Suppressor macrophage treated with lipopolysaccharide for 1 hour (primary cell): ENCODE measurements at places on chromosomes 5 and 9.

DNA sequence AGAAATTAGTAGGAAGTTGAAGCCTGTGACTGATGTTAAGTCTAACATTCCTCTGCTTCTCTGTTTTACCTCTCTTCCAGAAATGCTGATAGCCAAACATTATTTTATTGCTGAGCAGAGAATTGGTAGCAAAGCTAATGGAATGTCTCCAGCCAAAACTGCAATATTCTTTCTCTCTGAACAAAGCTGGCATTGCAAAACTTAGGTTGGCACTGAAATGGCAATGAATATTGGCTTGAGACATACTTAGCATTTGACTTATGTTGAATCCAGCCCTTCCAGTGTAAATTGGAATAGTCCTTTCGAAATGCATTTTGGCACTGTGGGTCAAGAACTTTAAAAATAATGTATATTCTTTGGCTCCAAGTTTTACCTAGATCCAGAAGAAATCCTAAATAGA is 21.1 kb downstream of the FAF2 start:
- no peak for DNase-seq

GRCh38 chr9:127336506-127337352 is 60.2 kb upstream of the SLC2A8 start:
- DNase-seq = peak; percentile 47

- DNase-seq = no peak
These were observed 9.4 kb downstream of the CCDC127 start for GRCh38 chr5:208449-209114.

- DNase-seq = no peak
These were observed 162.7 kb downstream of the PAPPA start for GRCh38 chr9:116316246-116316645.

GRCh38 chr9:8244505-8245092 is 445.0 kb upstream of the DMAC1 start:
- DNase-seq = no peak

DNA sequence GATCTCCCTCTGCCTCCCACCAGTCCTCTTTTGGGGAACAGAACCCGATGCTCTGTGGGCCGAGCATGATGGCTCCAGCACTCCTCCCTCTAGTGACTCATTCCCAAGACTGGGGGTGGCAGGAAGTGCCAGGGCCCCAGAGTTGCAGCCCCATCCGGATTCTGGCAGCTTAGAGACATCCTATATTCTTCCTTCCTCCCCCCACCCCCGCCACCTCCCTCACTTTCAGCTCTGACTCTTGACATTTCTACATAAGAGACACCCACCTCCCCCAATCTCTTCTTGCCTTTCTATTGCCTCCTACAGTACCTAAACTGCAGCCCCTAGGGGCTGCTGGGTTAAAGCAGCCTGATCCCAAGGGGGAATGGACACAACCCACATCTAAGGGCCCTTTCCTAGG is 47.1 kb upstream of the MATR3 start:
- DNase-seq = peak; percentile 93

GRCh38 chr5:143860211-143860610 is 48.2 kb downstream of the HMHB1 start:
- DNase-seq = no peak

DNA sequence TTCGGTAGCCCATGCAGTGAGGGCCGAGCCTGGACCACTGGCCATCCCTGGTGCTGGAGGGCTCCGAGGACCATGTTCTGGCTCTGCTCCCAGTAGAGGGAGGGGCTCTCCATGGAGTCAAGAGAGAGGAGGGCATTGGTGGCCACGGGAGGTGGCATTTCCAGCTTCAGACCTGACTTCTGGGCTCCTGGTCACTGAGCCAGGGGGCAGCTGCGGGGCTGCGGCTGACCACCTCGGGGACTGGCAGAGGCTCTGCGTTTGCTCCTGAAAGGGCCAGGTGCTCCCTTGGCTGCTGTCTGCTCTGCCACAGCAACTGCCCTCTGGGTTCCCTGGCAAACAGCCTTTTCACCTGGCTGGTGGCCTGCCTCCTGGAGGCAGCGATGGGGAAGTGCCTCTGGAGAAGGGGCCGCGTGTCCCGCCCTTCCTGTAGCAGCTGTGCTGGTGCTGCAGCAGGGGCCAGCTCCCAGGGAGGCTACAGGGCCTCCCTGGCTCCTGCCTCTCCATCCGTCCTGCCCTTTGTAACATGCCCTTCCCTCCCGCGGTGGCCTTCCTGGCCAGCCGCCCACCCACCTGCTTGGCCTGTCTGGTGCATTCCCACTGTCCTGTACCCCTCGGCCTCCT is 144.6 kb downstream of the CACNA1B start:
- DNase-seq = no peak

DNA sequence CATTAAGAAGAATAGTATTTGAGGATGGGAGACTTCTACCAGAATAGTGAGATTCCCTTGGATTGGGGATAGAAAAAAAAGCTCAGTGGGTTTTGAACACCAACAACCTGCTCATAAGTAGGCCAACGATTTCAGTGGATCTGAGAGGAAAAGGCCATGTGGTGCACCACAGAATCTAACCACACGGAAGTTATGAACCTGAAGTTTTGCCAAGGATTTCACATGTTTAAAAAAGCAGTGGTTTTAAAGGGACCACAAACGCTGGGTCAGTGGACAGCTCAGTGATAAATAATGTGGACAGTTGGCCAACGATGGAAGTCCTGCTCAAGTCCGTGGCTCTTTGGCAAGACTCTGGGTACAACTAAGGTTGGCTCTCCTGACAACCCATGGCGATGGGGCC is 107.2 kb upstream of the TXNDC8 start:
- no peak for DNase-seq

- DNase-seq = no peak
These were observed 701 bp upstream of the ZNF462 start for GRCh38 chr9:106862110-106862820.

- DNase-seq = no peak
These were observed 885 bp downstream of the MPDZ start for GRCh38 chr9:13278368-13279246.

DNA sequence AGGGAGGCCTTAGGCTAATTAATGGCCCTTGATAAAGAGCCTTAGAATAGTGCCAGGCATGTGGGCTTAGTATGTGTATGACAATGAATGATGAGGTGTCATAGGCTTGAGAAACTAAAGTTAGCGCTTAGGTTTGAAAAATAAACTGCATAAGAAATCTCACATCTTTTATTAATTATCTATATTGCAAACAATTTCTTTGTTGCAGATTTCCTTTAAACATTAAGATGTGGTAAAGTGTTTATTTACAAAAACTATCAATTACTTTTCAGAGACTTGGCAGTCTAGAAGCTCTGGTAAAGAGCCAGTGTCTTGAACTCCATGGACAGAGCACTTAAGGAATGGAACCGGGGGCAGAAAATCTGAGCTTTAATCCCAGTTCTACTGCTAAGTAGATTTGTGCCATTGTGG is 23.1 kb downstream of the MAP1B start:
- DNase-seq = no peak

DNA sequence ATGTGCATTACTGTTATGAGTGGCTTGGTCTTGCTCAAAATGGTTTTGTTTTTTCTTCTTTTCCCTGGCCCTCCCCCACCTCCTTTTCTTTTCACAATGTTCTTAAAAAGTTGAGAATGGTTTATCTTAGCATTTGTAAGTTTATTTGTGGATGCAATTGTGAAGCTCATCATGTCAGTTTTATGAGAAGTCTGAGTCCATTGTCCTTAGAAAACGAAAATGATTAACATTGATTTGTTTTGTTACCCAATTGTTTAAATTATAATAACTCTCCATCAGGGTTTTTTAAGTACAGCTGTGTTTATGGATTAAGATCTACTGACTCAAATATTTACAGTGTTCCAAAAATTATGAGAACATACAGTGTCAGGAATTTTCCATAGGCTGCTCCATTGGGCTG is 511.3 kb upstream of the PAPPA start:
- DNase-seq = no peak

DNA sequence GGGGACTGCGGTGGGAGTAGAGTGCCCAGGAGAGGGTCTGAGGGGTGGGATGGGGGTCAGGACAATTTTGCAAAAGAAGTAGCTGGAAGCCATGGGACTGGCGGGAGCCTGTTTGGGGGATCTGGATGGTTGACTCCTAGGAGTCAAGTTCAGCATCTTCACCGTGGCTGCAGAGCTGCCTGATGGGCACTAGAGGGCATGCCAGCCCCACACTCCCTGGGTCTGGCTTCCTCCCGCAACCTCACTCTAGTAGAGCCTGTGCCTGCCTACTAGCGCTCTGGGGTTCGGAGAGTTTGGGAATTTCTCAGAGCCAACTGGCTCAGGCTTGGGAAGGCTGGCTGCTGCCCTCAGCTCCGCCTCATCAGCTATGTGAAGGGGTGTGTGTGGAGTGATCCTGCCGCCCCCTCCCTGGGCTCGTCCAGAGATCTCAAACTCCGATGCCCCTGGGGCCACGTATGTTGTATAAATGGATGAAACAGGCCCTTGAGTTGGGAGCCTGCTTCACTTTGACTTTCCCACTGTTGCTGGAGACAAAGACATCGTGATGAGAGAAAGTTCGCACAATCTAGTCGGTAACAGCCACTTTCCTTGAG is 10.8 kb downstream of the TSPAN17 start:
- peak; percentile 75 for DNase-seq

GRCh38 chr9:37085233-37085632 is 35.1 kb upstream of the ZCCHC7 start:
- no peak for DNase-seq

DNA sequence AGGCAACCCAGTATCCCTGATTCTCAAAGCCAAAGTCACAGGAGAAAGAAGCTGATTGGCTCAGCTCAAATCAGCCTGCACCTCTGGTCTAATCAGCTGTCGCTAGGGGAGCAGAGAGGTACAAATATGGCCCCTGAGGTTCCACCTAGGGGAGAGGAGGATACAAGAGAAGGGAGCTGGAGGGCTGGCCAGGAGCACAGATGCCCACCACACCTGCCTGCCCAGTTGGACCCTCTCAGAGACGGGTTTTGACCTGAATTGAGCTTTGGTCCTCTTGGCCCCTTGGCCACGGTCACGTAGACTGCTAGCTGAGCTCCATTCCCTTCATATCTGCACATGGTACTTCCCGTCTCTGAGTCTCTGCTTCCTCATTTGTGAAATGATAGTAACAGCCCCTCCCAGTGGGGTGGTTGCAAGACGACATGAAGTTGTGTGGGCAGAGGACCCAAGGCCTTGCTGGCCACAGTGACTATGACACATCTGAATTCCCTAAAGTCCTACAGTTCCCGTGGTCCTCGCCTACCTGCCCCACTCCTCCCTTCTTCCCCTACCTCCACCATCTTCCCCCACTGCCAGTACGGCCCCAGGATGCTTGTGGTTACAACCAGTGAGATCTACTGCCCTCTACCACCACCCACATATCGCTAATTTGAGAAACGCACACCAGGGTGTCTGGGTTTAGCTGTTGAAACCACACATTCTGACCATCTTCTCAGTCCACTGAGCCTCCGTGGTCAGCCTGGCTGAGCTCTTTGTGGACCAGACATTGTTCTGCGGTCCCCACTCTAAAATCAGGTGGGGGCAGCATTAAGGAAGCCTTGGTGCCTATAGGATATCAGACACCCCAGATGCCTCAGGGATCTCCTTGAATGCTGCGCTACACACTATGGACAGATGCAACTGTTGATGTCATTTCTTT is 60.3 kb upstream of the NEK6 start:
- DNase-seq = peak; percentile 97

DNA sequence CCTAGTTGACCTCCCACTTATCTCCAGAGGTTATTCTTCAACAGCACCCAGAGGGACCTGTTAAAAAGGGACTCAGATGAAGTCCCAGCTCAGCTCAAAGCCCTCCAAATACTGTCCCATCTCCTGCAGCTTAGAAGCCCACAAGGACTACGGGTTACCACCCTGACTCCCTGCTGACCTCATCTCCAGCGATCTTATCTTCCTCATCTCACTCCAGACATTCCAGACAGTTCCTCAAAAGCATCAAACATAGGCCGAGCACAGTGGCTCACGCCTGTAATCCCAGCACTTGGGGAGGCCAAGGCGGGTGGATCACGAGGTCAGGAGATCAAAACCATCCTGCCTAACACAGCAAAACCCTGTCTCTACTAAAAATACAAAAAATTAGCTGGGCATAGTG is 263.8 kb upstream of the TLE4 start:
- no peak for DNase-seq

GRCh38 chr9:134198791-134199190 is 34.4 kb upstream of the RNU6ATAC start:
- DNase-seq = no peak

DNA sequence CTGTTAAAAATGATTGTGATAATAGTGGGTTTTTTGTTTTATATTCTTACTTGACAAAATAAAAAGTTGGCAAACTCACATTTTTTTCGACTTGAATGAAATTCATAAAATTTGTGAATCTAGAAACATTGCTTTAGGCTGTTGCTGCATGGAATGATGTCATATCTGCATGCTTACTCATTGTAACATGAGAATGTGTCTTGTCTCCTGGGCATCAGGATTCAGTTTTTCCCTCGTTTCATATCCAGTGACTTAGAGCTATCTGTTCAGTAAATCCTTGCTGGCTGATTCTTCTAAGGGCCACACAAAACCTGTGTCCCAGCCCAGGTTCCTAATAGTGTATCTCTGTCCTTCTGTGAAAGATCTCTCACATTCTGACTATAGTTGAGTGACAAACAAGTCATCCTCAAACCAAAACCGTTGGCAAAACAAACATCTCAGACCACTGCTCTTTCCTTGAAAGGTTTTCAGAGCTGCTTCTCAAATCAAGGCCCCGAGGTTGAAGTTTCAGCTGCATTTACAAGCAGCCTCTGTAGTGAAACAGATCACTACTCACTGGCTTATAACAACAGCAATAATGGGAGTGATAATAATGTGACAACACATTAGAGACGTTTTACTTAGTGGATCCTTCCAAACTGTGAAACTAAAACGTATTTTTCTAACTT is 95.0 kb downstream of the NPR3 start:
- peak; percentile 17 for DNase-seq

GRCh38 chr9:70044490-70045307 is 1.1 kb downstream of the MAMDC2 start:
- DNase-seq = no peak

DNA sequence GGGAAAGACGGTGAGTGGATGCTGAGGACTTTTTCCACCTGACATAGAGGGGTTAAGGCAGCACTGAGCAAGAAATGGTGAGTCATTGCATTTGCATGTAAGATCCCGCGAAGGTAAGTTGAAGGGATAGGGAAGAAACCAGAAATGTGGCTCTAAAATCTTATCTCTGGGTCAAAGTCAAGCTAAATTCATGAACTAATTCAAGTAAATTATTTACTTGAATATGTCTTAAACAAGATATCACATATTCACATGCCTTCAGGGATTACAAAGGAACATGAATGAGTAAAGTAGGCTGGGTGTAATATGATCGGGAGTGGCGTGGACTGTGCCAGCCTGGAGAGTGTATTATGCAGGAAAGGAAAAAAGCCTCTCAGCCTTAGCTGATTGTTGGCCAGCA is 74.4 kb upstream of the EQTN start:
- DNase-seq = no peak

GRCh38 chr9:94741866-94742265 is 15.4 kb downstream of the AOPEP start:
- DNase-seq = no peak
